ENCODE measurements at places on chromosomes 4 and X. TPM values are rescaled to one million over a fixed set of nuclear protein-coding genes. Genes with fewer than 3 reads are reported as not detected.

GRCh38 chr4:2515830-2516550 lies 20.5 kb upstream of the FAM193A start:
- DNase-seq: no peak

- DNase-seq: peak; percentile 1
Observed at GRCh38 chrX:6184900-6185515, 43.7 kb downstream of the NLGN4X start.

DNA sequence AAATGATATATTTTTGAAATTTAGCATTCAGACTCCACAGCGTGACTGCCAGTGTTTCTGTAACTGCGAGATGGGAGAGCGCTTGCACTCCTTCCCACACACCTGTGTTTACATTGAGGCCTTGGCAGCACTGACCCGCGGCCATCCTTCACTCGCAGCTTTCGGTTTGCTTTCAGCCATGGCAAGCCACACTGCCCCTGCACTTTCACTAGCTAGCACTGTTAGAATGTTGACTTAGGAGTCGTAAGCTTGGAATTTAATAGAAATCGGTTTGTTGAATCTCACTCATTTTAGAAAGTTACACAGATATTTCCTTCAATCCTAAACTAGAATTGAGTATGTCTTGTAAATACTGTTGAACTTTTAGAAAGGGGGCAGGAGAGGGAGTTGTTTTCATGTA lies 136.2 kb downstream of the CFAP299 start:
- DNase-seq: peak; percentile 13

DNA sequence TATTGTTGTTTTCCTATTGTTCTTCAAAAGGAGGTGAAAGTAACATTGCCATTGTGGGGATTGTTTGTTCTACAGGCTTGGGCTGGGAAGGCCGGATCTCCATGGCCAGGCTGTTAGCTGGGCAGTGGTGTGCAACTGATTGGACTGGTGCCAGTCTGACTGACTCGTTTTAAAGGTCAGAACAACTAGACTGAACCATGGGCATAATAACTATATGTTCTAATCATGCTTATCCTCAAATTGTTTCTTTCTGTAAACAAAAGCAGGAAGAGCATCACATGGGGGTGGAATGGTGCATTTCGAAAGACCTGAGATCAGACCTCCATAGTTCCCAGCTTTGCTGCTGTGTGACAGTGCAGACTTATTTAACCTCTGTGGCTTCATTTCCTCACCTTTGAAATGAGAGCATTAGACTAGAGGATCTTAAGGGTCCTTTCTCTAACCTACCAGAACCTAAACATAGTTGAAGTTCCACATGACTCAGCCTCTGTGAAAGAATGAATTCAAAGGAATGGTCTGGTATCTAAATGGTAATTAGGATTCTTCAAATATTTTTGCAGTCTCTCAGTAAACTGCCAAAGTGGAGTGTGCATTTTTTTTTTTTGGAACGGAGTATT lies 66.7 kb upstream of the PGRMC2 start:
- DNase-seq: peak; percentile 98

ARHGAP4 gene
- total RNA-seq: 20.2 TPM

RNF212 gene
- 3.5 TPM for total RNA-seq

Data from epithelial cell of proximal tubule (primary cell).